ENCODE measurements at places on chromosomes 12 and 14. TPM values are rescaled to one million over a fixed set of nuclear protein-coding genes. Genes with fewer than 3 reads are reported as not detected.

DNA sequence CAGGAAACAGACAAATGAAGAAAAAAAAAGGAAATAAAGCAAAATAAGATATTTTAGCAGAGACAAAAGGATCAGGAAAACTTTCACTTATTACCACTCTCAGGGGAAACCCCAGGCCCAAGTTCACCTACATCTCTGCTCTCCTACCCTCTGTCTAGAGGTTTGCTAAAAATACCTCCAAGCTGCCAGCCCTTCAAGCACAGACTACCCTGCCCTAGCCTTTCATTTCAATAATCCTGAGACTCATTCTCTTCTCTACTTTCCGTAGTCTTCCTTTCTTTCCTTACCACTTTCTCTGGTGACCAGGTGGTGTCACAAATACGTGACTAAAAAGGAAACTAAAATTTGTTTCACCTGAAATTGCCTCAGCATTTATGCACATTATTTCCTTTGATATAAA, 33.8 kb downstream of the RPAP3 start:
- no peaks in the 10 kb centered on the region for H3K4me1 ChIP-seq
- no peak overlapping the region for H3K27ac ChIP-seq
- no peak overlapping the region for H3K4me3 ChIP-seq
- no peak for DNase-seq

GRCh38 chr14:98138666-98139065, 1133.3 kb downstream of the BCL11B start:
- DNase-seq: no peak
- H3K4me1 ChIP-seq: no peaks in the 10 kb centered on the region
- no peaks in the 10 kb centered on the region for H3K36me3 ChIP-seq
- no peak overlapping the region for H3K27ac ChIP-seq
- peaks cover 31% of the 10 kb centered on the region for H3K27me3 ChIP-seq

DNA sequence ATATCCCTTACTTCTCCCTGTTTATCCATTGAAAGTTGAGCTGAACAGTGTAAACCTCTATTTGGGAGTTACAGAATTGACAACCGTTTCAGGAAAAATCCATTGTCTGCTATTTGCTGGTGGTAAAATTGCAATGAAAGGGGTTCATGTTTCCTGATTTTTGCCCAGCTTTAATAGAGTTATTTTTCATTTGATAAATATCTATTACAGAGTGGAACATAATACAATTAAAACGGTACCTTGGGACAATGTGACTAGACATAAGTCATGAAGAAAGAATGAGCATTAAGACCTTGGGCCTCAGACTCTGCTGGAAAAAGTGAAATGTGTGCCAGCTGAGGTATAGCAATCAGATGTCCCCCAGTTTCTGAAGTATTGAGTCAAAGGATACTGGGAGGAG, 13.1 kb downstream of the PTPRR start:
- no peak overlapping the region for H3K27ac ChIP-seq
- DNase-seq: no peak
- H3K4me1 ChIP-seq: no peaks in the 10 kb centered on the region
- H3K27me3 ChIP-seq: no peaks in the 10 kb centered on the region
- H3K36me3 ChIP-seq: no peaks in the 10 kb centered on the region
- no peak overlapping the region for H3K4me3 ChIP-seq

GRCh38 chr12:74317078-74317601, 220.5 kb upstream of the ATXN7L3B start:
- H3K4me3 ChIP-seq: no peak overlapping the region
- H3K27me3 ChIP-seq: no peaks in the 10 kb centered on the region
- peak; percentile 4 for DNase-seq

DNA sequence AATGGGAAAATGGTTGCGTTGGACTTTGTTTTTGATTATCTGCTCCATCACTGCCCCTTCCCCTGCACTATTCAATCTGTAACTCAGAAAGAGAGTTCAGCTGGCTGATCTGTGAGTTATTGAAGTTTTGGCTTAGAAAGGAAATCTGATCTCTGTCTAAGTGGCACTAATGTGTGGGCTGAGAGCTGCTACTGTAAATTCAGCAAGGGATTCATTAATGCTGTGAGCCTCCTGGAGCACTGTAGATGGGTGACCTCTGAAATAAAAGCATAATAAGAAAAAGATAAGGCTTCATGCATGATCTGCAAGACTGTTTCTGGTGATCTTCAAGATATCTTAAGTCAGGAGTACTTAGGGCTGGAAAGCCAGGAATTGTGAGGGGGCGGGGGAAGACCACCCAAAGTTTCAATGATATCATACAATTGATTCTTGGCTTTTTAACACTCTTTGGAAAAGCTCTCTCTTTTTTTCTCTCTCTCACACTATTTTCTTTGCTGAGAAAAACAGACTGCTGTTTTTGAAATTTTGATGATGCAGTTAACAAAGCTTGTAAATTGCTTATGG, 101.1 kb downstream of the C12orf75 start:
- no peak overlapping the region for H3K4me3 ChIP-seq
- H3K36me3 ChIP-seq: no peaks in the 10 kb centered on the region
- no peak for DNase-seq
- H3K4me1 ChIP-seq: no peaks in the 10 kb centered on the region

GRCh38 chr12:80684077-80684495, 23.3 kb upstream of the MYF6 start:
- peak; percentile 12 for DNase-seq
- H3K27ac ChIP-seq: no peak overlapping the region
- H3K27me3 ChIP-seq: no peaks in the 10 kb centered on the region
- H3K36me3 ChIP-seq: no peaks in the 10 kb centered on the region

GRCh38 chr14:99004112-99004511, 267.9 kb downstream of the BCL11B start:
- no peaks in the 10 kb centered on the region for H3K4me1 ChIP-seq
- DNase-seq: no peak
- H3K36me3 ChIP-seq: no peaks in the 10 kb centered on the region
- no peaks in the 10 kb centered on the region for H3K27me3 ChIP-seq
- no peak overlapping the region for H3K27ac ChIP-seq

DNA sequence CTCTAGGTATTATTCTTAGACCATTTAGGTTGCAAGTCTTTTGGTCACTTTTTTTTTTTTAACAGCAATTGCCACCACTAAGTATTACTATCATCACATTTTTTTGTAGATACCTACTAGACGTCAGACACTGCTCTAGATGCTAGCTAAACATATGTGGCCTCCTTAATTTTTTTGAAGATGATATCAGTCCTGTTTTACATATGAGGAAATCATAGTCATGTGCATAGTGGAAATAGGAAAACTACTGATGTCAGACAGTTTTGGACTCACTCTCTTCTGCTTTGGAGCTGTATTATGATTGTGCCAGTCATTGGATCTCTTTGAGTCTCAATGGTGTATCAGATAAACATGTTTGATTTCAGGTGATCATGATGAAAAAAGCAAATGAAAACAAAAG, 304.3 kb downstream of the DIO2 start:
- no peak overlapping the region for H3K4me3 ChIP-seq
- H3K27me3 ChIP-seq: no peaks in the 10 kb centered on the region
- H3K36me3 ChIP-seq: no peaks in the 10 kb centered on the region
- peaks cover 6% of the 10 kb centered on the region for H3K4me1 ChIP-seq

- H3K27me3 ChIP-seq: no peaks in the 10 kb centered on the region
- no peak overlapping the region for H3K27ac ChIP-seq
- no peak for DNase-seq
- no peaks in the 10 kb centered on the region for H3K36me3 ChIP-seq
These were observed 257.5 kb upstream of the HMGA2 start for GRCh38 chr12:65566751-65567150.

GRCh38 chr14:81309511-81309910, 88.8 kb upstream of the GTF2A1 start:
- H3K27ac ChIP-seq: no peak overlapping the region
- H3K4me1 ChIP-seq: no peaks in the 10 kb centered on the region
- no peaks in the 10 kb centered on the region for H3K27me3 ChIP-seq
- no peak for DNase-seq
- H3K4me3 ChIP-seq: no peak overlapping the region

- H3K4me1 ChIP-seq: no peaks in the 10 kb centered on the region
- no peaks in the 10 kb centered on the region for H3K27me3 ChIP-seq
- no peak overlapping the region for H3K4me3 ChIP-seq
These were observed 1.9 kb upstream of the SCFD1 start for GRCh38 chr14:30620178-30620577.

GRCh38 chr12:44294649-44295048, 458.8 kb downstream of the TMEM117 start:
- no peak overlapping the region for H3K4me3 ChIP-seq
- DNase-seq: no peak
- H3K27me3 ChIP-seq: no peaks in the 10 kb centered on the region
- H3K4me1 ChIP-seq: peaks cover 11% of the 10 kb centered on the region
- H3K36me3 ChIP-seq: no peaks in the 10 kb centered on the region

GRCh38 chr12:93425736-93426411, 15.9 kb downstream of the UBE2N start:
- no peaks in the 10 kb centered on the region for H3K36me3 ChIP-seq
- no peak overlapping the region for H3K27ac ChIP-seq
- no peak for DNase-seq
- peaks cover 3% of the 10 kb centered on the region for H3K4me1 ChIP-seq
- H3K27me3 ChIP-seq: no peaks in the 10 kb centered on the region

- H3K4me3 ChIP-seq: no peak overlapping the region
- no peaks in the 10 kb centered on the region for H3K36me3 ChIP-seq
- no peaks in the 10 kb centered on the region for H3K27me3 ChIP-seq
- no peak overlapping the region for H3K27ac ChIP-seq
- no peaks in the 10 kb centered on the region for H3K4me1 ChIP-seq
- no peak for DNase-seq
These were observed 25.4 kb downstream of the CCDC62 start for GRCh38 chr12:122799641-122800243.

- peak overlapping the region; percentile 66 for H3K27ac ChIP-seq
- H3K27me3 ChIP-seq: no peaks in the 10 kb centered on the region
- H3K4me3 ChIP-seq: no peak overlapping the region
- peaks cover 10% of the 10 kb centered on the region for H3K36me3 ChIP-seq
- DNase-seq: peak; percentile 82
These were observed 134.2 kb downstream of the SYNE2 start for GRCh38 chr14:63986789-63987533.

- no peak for DNase-seq
- H3K36me3 ChIP-seq: no peaks in the 10 kb centered on the region
- no peaks in the 10 kb centered on the region for H3K4me1 ChIP-seq
- H3K4me3 ChIP-seq: no peak overlapping the region
These were observed 144.4 kb downstream of the CCDC59 start for GRCh38 chr12:82213761-82214160.

DNA sequence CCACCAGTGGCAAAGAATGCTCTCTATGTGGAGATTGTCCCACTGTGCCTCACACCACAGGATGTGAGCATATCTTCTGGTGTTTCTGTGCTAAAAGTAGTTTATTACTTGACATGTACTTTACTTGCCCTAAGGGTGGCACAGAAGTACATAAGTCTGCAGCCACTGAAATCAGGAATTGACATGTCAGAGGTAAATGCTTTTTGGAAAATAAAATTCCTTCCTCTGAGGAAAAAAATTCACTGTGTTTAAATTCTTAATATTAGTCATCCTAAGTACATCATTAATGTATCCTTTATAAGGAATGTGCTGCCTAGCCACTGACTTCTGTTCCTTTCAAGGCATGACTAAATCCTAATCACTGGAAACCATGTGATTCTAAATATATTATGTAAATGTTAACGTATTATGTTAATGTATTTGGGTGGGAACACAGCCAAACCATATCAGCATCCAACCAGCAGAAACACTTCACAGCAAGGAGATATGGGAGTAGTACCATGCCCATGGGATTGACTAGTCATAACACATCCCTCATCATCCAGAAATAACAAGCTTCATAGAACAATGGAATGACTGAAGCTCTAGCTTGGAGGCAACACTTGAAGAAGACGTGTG, 239.7 kb upstream of the PPFIA2 start:
- no peaks in the 10 kb centered on the region for H3K4me1 ChIP-seq
- no peaks in the 10 kb centered on the region for H3K36me3 ChIP-seq
- no peak for DNase-seq
- H3K27ac ChIP-seq: no peak overlapping the region
- no peak overlapping the region for H3K4me3 ChIP-seq

- H3K4me1 ChIP-seq: peaks cover 3% of the 10 kb centered on the region
- H3K4me3 ChIP-seq: no peak overlapping the region
- H3K36me3 ChIP-seq: peaks cover 9% of the 10 kb centered on the region
These were observed 87.8 kb downstream of the RIC8B start for GRCh38 chr12:106861984-106862916.

DNA sequence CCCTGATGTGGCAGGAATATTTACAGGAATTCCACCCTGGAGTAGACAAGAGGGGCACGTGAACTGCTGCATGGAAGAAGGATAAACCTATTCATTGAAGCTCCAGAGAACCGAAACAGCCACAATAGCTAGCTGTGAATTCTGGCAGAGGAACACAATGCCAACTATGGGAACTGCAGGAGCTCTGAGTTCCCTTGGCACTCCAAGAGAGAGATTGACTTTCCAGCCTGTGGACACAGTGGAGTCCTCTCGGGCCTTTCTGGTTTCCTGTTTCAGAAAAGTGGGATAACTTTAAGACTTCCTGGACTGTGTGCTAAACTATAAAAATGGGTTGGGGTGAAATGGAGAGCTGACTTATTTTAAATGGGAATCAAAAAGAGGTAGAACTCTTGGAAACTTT, 11.9 kb downstream of the CACNA2D4 start:
- DNase-seq: no peak
- no peak overlapping the region for H3K27ac ChIP-seq
- no peaks in the 10 kb centered on the region for H3K36me3 ChIP-seq
- H3K27me3 ChIP-seq: peaks cover 11% of the 10 kb centered on the region
- H3K4me1 ChIP-seq: no peaks in the 10 kb centered on the region

DNA sequence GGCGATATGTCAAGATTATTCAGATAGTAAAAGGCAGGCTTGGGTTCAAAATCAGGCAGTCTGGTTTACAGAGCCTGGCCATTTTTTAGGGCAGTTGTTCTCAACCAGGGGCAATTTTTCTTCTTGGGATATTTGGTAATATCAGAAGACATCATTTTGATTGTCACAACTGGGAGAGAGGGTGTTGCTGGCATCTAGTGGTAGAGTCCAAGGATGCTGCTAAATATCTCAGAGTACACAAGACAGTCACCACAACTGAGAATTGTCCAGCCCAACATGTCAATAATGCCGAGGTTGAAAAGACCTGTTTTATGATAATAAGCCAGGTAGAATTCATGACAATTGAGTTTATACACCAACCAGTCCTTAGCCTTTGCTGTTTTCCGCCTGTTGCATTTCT, 733.9 kb downstream of the NRXN3 start:
- H3K36me3 ChIP-seq: no peaks in the 10 kb centered on the region
- H3K4me3 ChIP-seq: no peak overlapping the region
- no peak for DNase-seq

SAMD4A gene
- polyA plus RNA-seq: 17.7 TPM

RIMBP2 gene
- polyA plus RNA-seq: 22.7 TPM

AICDA gene
- polyA plus RNA-seq: 1.0 TPM

CCDC38 gene
- polyA plus RNA-seq: 0.36 TPM

CFAP54 gene
- 0.46 TPM for polyA plus RNA-seq

PPFIBP1 gene
- polyA plus RNA-seq: 41.5 TPM

AGAP2 gene
- polyA plus RNA-seq: 2.9 TPM

DNAH10 gene
- 1.0 TPM for polyA plus RNA-seq

Data from large intestine (tissue), 12 donors.